ENCODE measurements at places on chromosomes 5 and 9. TPM values are rescaled to one million over a fixed set of nuclear protein-coding genes. Genes with fewer than 3 reads are reported as not detected.

Gene FREM1
- total RNA-seq, result not detected

Gene PCDHGA6
- total RNA-seq, result 0.08 TPM

Gene OMD
- not detected for total RNA-seq

Gene PCDH12
- total RNA-seq, result 1.3 TPM

Gene ISL1
- total RNA-seq, result not detected

Gene DMRT1
- not detected for total RNA-seq

Gene FGF10
- total RNA-seq, result not detected

Gene NUTM2G
- not detected for total RNA-seq

Gene WASHC1
- total RNA-seq, result 15.1 TPM

Gene PPP3R2
- total RNA-seq, result not detected

Gene FAM163B
- total RNA-seq, result not detected

Gene COL5A1
- total RNA-seq, result 0.23 TPM

Gene GPR151
- not detected for total RNA-seq

Gene ADGRD2
- total RNA-seq, result not detected

Gene DTWD2
- 5.4 TPM for total RNA-seq
